ENCODE measurements at places on chromosomes 5 and 9.

DNA sequence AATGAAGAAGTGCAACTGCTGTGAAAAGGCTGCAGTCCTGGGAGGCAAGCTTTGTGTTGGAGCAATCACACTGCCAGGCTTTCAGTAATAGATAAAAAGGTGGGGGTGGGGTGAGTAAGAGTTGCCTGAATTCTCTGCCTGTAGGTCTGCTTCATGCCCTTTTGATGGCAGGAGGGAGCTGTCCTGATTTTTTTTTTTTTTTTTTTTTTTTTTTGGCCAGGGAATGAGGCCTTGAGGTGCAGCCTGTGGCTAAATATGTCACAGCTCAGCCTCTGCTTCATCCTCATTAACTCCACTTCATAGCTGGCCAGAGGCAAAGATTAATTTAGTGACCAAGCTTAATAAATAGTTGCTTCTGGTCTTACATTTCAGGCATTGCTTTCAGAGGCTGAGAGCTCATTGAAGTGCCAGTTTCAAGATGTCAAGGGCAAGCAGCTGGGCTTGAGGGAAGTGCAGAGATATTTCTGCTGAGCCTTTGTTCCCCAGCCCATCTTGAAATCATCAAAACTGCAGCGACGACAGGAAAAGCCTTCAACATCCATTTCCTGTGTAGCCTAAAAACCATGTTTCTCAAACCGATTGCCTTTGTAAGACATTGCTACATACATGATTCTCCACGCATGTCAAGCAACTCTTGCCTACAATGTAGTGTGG lies 134.7 kb downstream of the MACIR start:
- no peak for DNase-seq

DNA sequence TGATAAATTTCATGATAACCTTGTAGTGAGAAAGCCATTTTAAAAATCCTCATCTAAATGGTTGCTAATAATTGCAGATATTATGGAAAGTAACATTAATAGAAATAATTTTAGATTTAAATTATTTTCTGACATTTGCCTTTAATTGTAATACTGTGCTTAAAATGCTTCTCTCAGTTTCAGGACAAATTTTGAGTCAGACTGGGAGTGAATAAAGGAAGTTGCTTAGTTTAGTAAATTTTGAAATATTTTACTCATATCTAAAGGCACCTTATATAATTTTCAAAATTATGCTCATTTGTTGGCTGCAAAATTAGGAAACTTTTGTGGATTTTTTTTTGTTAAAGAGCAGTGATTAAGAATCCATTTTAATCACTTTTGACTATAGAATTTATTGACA lies 93.8 kb downstream of the CSNK1G3 start:
- DNase-seq = no peak

GRCh38 chr5:93569300-93570160 lies 11.5 kb downstream of the NR2F1-AS1 start:
- DNase-seq = no peak

- no peak for DNase-seq
Observed at GRCh38 chr9:92160786-92161185, 45.6 kb upstream of the SPTLC1 start.

DNA sequence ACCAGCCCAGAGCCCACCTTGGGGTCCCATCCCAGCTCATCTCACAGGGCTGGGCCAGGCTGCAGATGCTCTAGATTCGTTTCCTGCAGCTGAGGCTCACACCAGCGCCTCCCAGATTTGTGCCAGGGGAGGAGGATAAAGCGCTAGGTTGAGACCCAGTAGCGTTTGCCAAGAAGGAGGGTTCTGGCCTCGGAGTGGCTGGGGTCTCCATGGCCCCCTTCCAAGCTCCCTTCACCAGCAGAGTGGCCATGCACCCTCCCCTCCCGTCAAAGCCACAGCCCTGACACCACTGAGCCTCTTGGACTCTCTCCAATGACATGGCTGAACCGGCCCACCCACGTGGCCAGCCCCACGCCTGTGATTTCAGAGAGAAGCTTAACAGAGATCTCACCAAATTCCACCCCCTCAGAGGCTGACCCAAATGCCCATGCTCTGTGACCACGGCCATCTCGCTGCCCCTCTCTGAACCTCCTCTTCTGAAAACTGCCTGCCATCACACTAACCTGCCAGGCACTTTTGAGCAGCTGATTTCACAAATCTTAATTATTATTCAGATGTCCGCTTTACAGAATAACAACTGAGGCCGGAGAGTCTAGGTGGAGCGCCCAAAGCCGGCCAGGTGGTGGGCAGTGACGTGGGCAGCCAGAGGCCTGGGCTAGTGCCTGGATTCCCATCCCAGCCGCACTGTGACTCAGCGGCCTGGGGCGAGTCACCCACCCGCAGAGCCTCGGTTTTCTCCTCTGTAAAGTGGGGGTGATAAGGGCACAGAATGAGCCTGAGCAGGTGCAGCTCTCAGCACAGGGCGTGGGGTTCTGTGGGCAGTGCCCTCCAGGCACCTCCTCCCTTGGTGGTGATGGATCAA lies 155.7 kb downstream of the C9orf50 start:
- no peak for DNase-seq

- DNase-seq = no peak
Observed at GRCh38 chr5:140855772-140856674, at the start of gene PCDHA10. Gene PCDHA10 (plus strand): TSS chr5:140855897. CDS start chr5:140856049, 152 bp downstream.
